ENCODE measurements at places on chromosomes 1 and 21.
A peak's percentile ranks its signal among the peaks of the same experiment; 100 is the strongest.

- no peak for DNase-seq
Measured at GRCh38 chr1:176831150-176831549, 333.4 kb downstream of the ASTN1 start.

GRCh38 chr1:39965044-39965443 is 10.1 kb downstream of the MFSD2A start:
- DNase-seq = no peak

- no peak for DNase-seq
Measured at GRCh38 chr1:224592636-224593582, 23.2 kb upstream of the CNIH3 start.

- DNase-seq = peak; percentile 60
Measured at GRCh38 chr1:204207136-204207616, 6.6 kb downstream of the GOLT1A start.

- DNase-seq = no peak
Measured at GRCh38 chr1:147478521-147478920, 62.8 kb upstream of the BCL9 start.

DNA sequence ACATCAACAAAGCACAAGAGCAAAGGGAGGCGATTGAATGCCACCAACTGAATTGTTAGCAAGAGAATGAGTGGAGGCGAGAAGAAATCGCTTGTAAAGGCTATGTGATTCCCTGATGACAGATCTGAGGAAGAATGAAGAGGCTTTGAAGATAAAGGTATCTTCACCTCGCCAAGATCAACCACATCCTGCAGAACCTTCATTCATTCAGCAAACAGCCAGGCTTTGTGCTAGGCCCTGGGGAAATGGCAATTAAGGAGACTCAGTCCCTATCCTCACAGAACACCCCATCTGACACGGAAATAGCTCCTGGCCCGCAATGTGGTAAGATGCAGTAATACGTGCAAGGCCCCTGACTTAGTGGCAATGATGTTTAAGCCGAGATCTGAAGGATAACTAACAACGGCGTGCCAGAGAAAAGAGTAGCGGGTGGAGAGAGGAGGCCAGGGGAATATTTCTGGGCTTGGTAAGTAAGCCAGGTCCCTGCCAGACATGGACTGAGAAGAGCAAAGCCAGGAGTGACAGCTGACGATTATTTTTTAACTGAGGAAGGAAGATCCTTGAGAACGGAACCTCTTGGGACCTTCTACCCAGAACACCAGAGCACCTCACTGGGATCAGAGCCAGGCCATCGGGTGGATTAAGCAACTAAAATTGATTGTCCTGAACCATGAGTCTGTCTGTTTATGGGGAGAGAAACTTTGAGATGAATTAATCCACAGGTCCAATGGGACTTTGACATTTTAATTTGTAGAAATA is 4.6 kb upstream of the VSIG8 start:
- no peak for DNase-seq

DNA sequence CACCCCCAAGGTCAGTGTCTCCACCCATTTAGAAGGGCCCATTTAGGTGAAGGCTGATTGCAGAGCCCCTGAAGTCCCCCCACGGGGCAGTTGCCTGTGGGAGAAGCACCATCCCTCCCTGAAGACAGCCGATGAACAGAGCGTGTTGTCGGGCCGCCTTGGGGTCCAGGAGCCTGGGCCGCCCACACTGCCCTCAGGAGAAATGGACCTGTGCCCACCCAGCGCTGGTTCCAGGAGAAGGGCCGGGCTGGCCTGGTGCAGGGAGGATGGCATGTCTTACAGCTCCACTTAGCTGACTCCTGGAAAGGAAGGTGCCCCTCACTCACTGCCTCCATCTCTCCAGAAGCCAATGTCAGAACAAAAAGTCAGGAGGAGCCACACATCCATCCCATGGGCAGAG is 252.7 kb upstream of the VAMP3 start:
- DNase-seq = no peak

DNA sequence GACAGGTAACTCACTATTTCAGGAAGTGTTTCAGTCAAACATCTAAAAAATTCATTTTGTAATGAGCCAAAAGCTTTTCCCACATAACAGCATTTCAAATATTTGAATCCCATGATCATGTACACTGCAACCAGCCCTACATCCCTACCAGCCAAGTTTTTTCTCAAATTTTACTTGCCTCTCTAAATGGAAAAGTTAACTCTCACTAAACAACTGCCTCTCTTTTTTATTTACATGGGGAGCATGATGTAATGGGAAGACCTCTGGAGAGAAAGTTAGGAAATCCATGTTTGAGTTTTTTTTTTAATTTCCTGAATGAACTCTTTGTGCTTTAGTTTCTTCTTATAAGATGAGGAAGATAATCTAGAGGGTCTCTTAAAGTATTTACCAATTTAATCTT is 70.5 kb downstream of the TTLL7 start:
- no peak for DNase-seq

DNA sequence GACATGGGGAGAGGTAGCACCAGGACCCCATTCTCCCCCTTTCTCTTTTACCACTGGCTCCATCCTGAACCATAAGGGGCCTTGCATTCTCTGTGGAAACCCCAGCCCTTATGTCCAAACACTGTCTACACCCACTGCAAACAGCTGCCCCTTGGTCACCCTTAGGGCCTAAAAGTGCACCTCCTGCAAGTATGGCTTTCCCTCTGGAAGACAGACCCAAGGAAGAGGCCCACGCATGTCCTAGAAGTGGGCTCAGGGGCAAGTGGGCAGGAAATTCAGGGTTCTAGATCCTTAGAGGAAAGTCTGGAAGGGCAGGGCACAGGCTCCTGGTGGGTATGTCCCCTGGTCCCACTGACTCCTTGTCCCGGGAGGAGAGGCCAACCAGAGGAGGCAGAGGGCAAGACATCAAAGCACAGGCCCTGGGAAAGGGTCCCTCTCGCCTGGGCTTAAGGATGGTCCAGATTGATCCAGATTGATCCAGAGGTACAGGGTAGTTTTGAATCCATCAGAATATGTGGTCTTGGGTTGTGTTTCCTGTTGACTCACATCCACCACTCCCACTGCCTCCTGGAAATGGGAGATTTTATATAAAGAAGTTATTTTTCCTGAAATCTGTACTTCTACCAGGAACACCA is 150.9 kb downstream of the GRIK3 start:
- DNase-seq = no peak

DNA sequence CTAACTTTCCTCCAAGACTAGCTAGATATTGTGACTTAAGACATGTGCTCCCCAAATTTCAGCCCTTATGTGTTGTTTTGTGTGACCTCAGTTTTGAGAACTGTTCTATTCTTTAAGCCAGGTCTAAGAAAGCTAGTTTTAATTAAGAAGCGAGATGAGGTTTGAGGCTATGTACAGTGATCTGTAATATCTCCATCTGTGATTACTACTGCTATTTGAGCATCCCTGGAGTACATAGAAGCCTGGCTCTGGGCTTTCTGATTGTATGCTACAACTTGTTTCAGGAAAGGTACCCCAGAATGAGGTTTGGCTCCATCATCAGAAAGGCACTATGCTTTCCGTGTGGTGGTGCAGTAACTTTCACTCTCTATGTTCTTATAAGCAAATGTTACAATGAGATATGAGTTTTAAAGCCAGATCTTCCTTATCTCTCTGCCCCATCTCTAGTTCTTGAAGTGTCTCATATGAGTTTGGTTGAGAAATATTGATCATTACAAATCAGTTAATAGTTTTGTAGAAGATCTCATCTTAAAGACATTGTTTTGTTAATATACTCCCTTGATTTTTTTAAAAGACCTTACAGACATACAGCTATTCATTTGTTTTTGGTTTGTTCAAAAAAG is 605 bp downstream of the RGS4 start:
- DNase-seq = no peak

DNA sequence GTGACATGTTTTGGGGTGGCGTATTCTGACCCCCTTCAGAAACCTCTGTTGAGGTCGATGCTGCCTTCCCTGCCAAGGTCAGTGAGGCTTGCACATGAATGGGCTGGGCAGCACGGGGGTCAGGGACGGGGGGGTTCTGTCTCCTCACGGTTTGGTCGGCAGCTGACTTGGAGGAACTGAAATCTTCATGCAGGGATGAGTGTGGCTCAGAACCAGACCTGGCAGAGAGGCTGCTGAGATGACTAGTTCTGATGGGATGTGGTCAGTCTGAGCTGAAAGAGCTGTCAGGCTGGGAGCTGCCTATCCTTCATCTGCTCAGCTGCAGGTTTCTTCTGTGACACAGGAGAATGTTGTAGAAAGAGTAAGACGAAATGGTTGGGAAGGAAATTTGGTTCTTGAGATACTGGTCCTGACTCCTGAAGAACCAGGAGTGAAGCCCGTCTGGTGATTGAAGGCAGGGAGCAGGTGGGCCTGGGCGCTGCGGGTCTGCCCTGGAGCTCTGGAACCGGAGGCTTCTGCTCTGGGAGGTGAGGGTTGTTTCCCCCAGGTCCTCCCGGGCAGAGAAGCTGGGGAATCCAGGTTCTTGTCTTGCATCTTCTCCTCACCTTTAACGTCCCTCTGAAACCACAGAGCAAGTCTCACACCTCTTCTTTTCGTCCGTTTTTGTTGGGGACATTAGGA is 3.3 kb downstream of the SLX9 start:
- DNase-seq = no peak

GRCh38 chr1:218297867-218298266 is 12.8 kb downstream of the RRP15 start:
- no peak for DNase-seq

DNA sequence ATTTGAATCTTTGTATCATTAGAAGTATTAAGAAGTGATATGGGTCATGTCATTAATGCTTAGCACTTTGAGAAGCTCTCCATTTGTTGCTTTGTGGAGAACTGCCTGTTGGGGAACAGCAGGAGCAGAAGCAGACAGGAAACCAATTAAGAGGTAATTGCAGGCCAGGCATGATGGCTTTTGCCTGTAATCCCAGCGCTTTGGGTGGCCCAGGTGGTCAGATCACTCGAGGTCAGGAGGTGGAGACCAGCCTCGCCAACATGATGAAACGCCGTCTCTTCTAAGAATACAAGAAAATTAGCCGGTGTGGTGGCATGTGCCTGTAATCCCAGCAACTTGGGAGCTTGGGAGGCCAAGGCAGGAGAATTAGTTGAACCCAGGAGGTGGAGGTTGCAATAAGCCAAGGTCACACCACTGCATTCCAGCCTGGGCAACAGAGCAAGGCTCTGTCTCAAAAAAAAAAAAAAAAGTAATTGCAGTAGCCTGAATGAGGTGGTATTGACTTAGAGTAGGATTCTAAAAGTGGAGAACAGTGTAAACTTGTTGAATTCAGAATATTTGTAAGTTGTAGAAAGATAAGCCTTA is 57.8 kb upstream of the FASLG start:
- DNase-seq = no peak

- no peak for DNase-seq
Measured at GRCh38 chr1:72227667-72228066, 54.7 kb downstream of the NEGR1 start.

- no peak for DNase-seq
Measured at GRCh38 chr1:204870160-204870912, at the start of gene NFASC. NFASC (plus strand) TSS chr1:204870862; CDS start chr1:204944316, 73,454 bp downstream.

GRCh38 chr1:158249646-158250045 is 4.6 kb upstream of the CD1A start:
- DNase-seq = no peak

DNA sequence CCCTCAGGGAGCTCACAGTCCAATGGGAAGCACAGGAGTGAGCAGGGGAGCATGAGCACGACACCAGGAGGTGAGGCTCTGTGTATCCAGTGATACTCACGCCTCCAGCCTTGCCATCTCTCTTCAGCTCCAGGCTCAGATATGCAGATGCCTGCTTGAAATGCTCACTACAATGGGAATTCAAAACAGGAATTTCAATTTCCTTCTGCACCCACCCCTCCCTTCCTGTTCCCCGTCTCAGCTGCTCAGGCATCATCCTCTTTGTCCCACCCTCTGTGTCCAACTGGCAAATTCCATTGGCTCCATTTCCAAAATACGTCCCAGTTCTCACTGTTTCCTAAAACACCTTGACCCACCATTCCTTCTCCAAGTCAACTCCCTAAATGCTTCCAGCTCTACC is 58.9 kb downstream of the FBXO2 start:
- DNase-seq = no peak

DNA sequence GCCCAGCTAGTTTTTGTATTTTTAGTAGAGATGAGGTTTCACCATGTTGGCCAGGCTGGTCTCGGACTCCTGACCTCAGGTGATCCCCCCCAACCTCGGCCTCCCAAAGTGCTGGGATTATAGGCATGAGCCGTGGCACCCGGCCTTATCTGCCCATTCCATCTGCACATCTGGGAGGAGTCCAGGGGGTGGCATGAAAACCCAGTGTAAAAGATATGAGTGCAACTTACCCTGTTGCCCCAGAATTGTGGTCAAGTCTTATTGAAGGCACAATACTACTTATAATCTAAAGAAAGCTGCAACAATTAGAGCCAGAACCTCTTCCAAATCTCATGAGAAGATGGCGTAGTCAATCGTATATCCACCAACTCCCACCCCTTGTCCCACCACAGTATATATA is 18.4 kb downstream of the CTXND2 start:
- no peak for DNase-seq

DNA sequence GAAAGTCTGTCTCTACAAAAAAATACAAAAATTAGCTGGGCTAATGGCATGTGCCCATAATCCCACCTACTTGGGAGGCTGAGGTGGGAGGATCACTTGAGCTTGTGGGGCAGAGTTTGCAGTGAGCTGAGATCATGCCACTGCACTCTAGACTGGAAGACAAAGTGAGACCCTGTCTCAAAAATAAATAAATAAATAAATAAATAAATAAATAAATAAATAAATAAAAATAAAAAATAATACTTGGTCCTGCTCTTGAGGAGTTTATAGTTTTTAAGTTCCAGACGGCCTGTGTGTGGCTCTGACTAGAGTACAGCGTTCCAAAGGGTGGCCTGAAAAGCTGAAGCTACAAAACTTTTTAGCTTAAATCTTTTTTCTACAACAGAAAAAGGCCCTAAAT is 35.1 kb downstream of the PCSK9 start:
- no peak for DNase-seq

DNA sequence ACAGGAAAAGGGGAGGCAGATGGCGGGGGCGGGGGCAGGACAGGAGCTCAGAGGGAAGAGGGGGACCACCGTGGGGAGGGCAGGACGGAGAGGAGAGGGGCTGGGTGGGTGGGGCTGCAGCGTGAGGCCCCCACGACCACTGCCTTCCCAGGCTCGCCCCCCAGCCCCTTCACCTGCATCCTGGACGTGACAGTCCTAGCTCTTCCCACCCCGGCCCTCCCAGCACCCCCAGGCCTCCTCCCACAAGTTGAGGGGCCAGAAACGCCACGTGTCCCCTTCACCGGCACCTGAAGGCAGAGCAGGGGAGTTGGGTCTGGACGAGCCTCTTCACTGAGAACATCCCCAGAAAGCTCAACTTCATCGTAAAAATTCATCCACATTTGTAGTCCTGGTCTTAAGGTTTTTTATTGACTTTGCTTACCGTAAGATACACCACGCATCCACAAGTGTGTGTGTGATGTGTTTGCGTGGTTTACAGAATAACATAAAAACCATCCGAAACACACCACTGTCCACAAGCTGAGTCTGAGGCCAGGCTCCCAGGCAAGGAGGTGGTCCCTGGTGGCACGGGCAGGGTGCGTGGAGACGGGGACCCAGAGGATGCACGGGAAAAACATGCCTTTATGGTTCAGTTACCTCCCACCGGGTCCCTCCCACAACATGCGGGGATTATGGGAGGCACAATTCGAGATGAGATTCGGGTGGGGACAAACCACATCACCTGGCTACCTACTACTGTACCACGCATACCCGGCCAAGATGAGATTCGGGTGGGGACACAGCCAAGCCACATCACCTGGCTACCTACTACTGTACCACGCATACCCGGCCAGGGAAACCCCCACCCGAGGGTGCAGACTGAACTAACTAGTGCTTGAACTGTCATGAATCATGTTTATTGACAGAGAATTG is 13.9 kb upstream of the COL18A1 start:
- no peak for DNase-seq

- DNase-seq = no peak
Measured at GRCh38 chr1:234302354-234302962, 70.8 kb upstream of the COA6 start.

Measured in stimulated activated CD8-positive, alpha-beta memory T cell treated with anti-CD3 and anti-CD28 coated beads, Interleukin-15, amount 100 ng/mL, for 1 hour (primary cell).